ENCODE measurements at places on chromosomes 5 and 9.

DNA sequence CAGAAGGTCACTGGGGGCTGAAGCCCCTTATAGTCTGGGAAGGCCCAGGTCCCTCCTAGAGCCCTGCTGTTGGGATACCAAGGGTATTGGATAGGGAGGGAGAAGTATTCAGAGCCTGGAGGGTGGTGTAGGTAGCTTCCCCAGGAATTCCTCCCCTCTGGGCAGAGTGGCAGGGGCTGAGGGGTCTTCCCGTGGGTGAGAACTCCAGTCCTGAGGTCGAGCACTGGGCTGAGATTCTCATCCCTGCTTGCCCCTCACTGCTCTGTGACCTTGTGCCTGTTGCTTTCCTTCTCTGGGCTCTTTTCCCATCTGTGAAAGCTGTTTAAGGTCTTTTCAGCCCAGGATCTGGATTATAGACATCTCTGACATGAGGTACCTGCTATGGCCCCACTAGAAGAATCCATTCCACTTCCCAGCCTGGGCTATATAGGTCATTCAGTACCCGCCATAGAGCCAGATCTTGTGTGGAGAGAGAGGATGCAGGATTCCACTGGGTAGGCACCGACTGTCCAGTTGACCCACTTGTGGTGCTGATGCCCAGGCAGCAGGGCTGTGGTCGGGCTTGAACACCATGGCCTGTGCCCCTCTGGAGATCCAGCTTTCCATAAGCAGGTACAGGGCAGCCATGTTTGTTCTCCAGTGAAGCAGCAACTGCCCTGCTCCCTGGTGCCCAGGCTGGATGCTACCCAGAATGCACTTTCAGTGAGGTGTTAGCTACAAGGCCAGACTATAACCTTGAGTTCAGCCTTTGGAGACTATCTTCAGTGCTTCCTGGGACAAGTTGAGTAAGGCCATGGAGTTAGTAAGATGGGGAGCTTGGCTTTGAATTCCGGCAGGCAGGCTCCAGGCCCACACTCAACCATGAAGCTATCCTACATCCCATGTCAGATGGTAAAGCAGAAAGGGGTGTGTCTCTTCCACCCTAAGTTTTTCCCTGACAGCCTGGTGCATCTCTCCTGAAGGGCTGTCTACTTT is 60.1 kb downstream of the AMBP start:
- no peak for DNase-seq

- no peak for DNase-seq
Observed at GRCh38 chr9:133813749-133814585, 75.8 kb upstream of the SARDH start.

DNA sequence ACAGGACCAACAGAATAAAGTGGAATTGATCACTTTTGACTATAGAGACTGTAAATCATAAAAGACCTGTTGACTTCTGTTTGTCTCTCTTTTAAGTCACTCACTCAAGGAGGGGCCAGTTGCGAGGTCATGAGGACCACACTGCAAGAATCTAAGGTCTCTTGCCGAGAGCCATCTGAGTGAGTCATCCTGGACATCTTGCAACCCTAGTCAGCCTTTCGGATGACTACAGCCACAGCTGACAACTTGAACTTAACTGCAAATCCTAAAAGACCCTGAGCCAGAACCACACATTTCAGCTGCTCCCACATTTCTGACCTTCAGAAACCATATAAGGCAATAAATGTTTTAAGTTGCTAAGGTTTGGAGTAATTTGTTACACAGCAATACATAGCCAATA is 129.7 kb upstream of the RAD23B start:
- DNase-seq, result no peak

DNA sequence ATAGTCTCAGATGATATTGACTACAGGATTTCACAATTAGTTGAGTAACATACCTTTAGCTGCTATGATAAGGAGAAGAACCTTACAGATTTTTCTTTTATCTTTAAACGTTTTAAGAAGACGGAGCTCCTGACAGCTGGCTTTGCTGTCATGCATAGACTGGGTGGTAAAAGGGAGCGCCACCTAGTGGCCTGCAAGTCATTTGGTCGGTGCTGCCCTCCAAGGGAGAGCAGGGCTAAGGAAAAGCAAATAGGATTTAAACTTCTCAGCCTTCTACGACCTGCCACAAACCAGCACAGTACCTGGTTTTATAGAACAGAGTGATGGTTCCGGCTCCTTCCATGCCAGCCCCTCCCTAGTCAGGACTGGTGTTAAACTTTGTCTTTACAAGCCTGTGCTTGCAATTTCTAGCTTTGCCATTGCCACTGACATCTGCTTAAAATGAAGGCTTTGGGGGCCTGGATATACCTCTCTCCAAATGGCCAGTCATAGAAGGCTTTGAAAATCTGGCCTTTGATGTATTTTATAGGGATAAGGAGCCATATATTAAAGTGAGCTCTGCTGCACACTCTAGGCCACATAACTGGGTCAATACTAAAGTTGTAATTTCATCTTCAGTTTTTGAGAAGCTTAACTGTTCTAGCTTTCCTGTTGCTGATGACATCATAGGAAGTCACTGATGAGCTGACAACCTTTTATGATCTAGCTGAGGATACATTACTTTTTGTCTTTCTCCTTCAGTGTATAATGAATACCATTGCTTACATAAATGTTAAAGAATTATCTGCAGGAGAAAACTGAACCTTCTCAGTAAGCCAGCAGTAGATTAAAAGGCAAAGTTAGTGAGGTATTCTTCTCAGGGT is 31.1 kb upstream of the ADAMTSL1 start:
- DNase-seq, result peak; percentile 79

GRCh38 chr5:56330806-56331205 is 97.7 kb upstream of the ANKRD55 start:
- no peak for DNase-seq

DNA sequence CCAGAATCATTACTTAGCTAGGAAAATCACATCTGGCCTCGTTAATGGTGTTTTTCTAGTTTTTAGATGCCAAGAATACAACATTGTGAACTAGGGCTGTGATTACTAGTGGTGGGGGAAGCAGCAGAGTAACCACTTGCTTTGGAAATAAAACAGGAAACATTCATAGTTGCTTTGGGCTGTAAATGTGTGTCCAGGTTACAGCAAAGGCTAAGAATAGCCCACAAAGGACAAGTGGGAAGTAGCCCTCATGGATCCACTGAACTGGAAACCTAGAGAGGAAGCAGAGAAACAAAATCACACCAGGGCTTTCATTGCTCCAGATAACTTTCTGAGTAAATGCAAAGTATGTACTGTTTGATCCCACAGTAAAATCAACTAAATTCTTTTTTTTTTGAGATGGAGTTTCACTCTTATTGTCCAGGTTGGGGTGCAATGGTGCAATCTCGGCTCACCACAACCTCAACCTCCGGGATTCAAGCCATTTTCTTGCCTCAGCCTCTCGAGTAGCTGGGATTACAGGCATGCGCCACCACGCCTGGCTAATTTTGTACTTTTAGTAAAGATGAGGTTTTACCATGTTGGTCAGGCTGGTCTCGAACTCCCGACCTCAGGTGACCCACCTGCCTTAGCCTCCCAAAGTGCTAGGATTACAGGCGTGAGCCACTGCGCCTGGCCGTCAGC is 56.2 kb upstream of the TNFSF15 start:
- DNase-seq, result no peak

DNA sequence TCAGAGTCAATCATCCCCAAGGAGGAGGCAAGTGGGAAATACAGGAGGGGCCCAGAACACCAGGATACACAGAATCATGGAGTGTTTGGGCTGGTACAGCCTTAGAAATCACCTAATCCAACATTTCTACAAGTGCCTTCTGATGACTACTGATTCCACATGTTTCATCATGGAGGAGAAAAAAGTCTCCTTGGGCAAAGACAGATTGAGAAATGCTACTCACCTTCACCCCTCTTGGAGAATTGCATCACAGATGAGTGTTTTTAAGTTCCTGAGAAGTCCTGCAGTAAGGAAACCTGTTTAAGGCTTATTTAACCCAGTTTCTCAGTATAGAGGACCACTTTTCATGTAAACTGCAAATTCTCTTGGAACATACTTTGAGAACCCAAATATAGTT is 2.2 kb upstream of the SLIT3 start:
- DNase-seq, result no peak

GRCh38 chr5:74375271-74375670 is 265.3 kb downstream of the ENC1 start:
- no peak for DNase-seq

DNA sequence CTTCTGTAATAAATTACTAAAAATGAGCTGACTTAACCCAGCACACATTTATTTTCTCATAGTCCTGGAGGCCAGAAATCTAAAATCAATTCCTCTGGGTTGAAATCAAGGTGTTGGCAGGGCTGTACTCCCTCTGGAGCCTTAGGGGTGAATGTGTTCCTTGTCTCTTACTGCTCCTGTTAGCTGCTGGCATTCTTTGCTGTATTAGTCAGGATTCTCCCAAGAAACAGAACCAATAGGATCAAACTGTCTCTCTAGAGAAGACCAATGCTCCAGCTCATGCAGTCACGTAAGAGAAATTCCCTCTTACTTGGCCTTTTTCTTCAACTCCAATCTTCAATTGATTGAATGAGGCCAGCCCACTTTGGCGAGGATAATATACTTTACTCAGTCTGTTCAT is 15.3 kb upstream of the CD180 start:
- DNase-seq, result no peak

Measured in G401 (cell line).